Mammary epithelial cell (primary cell): ENCODE measurements at places on chromosomes 4 and X. TPM values are rescaled to one million over a fixed set of nuclear protein-coding genes. Genes with fewer than 3 reads are reported as not detected.

The LINC00632 gene
- total RNA-seq: not detected in 2 replicates

The TEX11 gene
- total RNA-seq: not detected

The ETDA gene
- not detected in 2 replicates for total RNA-seq

The USP17L10 gene
- not detected in 2 replicates for total RNA-seq

The PSAPL1 gene
- total RNA-seq: not detected in 2 replicates

The DDIT4L gene
- total RNA-seq: not detected

The IGSF1 gene
- not detected for total RNA-seq

The PTPN13 gene
- 60.3 TPM for total RNA-seq

The UGT2B7 gene
- 0.33 TPM for total RNA-seq

The GJB1 gene
- total RNA-seq: under 0.01 TPM

The AFAP1 gene
- 22.9 and 32.8 TPM in 2 replicates for total RNA-seq

The CFI gene
- 21.5 TPM for total RNA-seq

The GCNA gene
- total RNA-seq: 2.3 and 4.4 TPM in 2 replicates

The ALB gene
- total RNA-seq: not detected

The RHOXF2B gene
- not detected for total RNA-seq

The TEC gene
- 0.67 TPM for total RNA-seq

The DRD5 gene
- not detected for total RNA-seq

The GPM6B gene
- 146 TPM for total RNA-seq

The MAGEA1 gene
- not detected in 2 replicates for total RNA-seq

The ANAPC4 gene
- total RNA-seq: 20.7 and 28.1 TPM in 2 replicates

The ZCCHC4 gene
- 10.2 and 13.0 TPM in 2 replicates for total RNA-seq

The CRMP1 gene
- total RNA-seq: 0.14 TPM in 1 of 2 replicates, not detected in the other

The IQCM gene
- not detected in 2 replicates for total RNA-seq

The TLL1 gene
- 21.2 TPM for total RNA-seq

The LYAR gene
- total RNA-seq: 6.3 TPM

The PNMA3 gene
- total RNA-seq: 0.17 TPM

The SUPT20HL1 gene
- not detected in 2 replicates for total RNA-seq

The GAGE12F gene
- total RNA-seq: not detected

The BANK1 gene
- not detected in 2 replicates for total RNA-seq

The AMOT gene
- 2.7 TPM for total RNA-seq

The FATE1 gene
- total RNA-seq: not detected

The YY2 gene
- total RNA-seq: 1.5 TPM

The ZNF141 gene
- total RNA-seq: 4.8 and 8.0 TPM in 2 replicates

The TMEM47 gene
- 28.0 TPM for total RNA-seq

The TRIM2 gene
- 65.2 TPM for total RNA-seq

The SPCS3 gene
- 142 and 169 TPM in 2 replicates for total RNA-seq

The TKTL1 gene
- not detected in 2 replicates for total RNA-seq

The NOA1 gene
- 16.1 and 18.8 TPM in 2 replicates for total RNA-seq

The MGAT4D gene
- total RNA-seq: not detected
